H1 (cell line): ENCODE measurements at places on chromosomes 6 and 20. TPM values are rescaled to one million over a fixed set of nuclear protein-coding genes. Genes with fewer than 3 reads are reported as not detected.

The PDYN gene
- 0.54 and 0.63 TPM in 2 replicates for total RNA-seq

The ULBP2 gene
- total RNA-seq: not detected in 2 replicates

The ZKSCAN8 gene
- total RNA-seq: 23.3 and 24.1 TPM in 2 replicates

The PHACTR1 gene
- 17.1 and 17.3 TPM in 2 replicates for total RNA-seq

The MUC22 gene
- not detected in 2 replicates for total RNA-seq

The WFDC5 gene
- total RNA-seq: not detected in 2 replicates

DNA sequence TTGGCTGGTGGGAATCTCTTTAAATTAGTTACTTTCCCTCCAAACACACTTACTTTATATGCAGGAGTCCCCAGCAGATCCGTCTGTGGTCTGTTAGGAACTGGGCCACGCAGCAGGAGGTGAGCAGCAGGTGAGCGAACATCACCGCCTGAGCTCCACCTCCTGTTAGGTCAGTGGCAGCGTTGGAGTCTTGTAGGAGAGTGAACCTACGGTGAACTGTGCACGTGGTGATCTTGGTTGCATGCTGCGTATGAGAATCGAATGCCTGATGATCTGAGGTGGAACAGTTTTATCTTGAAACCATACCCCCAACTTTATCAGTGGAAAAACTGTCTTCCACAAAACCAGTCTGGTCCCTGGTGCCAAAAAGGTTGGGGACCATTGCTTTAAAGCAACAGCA is 5.0 kb downstream of the SERPINB6 start:
- DNase-seq: no peak

DNA sequence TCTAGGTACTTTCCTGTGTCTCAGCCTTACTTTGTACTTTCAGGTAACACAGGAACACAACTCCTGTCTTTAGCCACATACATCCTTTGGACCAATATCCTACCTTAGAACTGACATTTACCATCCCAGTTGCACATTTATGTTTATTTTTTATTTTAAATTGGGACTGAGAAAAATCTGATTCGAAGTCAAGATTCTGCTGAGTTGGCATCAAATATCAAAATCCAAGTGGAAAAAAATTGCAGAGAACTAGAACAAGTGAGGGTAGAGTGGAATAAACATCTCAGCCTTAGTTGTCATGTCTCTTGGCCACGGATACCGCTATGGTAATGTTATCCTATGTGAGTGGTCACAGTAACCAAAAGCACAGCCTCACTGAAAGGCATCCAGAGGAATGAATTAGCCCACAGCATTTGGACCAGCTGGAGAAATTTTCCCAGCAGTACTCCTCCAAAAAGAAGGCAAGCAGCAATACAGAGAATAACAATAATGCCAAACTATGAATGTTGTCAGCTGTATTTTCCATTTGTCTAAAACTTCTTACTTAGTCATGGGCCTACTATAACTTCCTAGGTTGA is 17.6 kb upstream of the EYA4 start:
- no peak for DNase-seq

GRCh38 chr6:95094751-95095663 is 482.3 kb upstream of the MANEA start:
- no peak for DNase-seq

- no peak for DNase-seq
Measured at GRCh38 chr20:7879883-7880282, 60.4 kb downstream of the HAO1 start.

- DNase-seq: peak; percentile 85
Measured at GRCh38 chr6:43774776-43775534, 4.9 kb downstream of the VEGFA start.

GRCh38 chr20:51560550-51561307 is 18.2 kb upstream of the NFATC2 start:
- no peak for DNase-seq

- DNase-seq: no peak
Measured at GRCh38 chr6:35299674-35300073, 2.1 kb downstream of the DEF6 start.

GRCh38 chr20:47293631-47294030 is 62.9 kb downstream of the ZMYND8 start:
- no peak for DNase-seq

DNA sequence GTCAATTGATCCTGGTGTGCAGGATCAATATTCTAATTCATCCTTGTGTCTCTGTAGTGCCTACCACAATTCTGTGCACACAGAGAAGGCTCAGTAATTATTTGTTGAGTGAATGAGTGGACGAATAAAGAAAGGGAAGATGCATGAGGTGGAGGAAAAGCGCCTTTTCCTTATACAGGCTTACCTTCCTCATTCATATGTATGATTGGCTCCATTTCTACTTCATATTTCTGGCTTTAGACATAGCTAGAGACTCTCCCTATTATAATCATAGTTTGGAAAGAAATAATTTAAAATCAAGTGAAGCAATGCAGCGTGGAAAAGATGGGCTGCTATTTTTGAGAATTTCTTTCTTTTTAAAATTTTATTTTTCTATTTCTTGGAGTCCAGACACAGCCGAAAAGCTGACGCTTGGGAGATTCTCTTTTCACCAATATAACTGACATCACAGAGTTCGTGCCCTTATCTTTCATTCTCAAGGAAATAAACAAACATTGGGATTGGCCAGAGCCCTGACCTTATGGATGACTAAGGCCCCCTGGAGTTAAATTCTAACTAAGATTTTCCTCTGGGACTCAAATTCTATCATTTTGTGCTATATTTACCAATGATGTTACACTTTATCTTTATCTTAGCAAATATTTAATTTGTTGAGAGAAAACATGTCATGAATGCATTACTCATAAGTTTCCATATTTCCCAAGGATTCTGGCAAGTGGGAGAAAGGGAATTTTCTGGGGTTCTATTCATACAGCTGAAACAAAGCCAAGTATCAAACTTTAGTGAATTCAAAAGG is 48.1 kb downstream of the PRL start:
- no peak for DNase-seq

- no peak for DNase-seq
Measured at GRCh38 chr6:35587167-35587566, 74.5 kb upstream of the TULP1 start.
